ENCODE measurements at places on chromosomes 16 and 17.

- no peak for DNase-seq
Measured at GRCh38 chr16:55899857-55900256, 24.7 kb upstream of the CES5A start.

DNA sequence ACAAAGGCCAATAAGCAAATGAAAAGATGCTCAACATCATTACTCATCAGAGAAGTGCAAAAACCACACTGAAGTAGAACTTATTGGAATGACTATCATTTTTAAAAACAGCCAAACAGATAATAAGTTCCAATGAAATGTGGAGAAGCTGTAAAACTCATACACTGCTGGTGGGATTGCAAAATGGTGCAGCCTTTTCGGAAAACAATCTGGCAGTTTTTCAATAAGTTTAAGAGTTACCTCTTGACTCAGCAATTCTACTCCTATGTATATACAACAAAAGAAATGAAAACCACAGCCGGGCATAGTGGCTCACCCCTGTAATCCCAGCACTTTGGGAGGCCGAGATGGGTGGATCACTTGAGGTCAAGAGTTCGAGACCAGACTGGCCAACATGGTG, 49.3 kb downstream of the AKAP10 start:
- DNase-seq, result no peak

GRCh38 chr17:34464812-34465211, 101.8 kb upstream of the CCL1 start:
- no peak for DNase-seq

GRCh38 chr17:10183931-10184930, 14.2 kb downstream of the GAS7 start:
- no peak for DNase-seq

All from NCI-H2081 treated with DMSO at 0.1 percent for 48 hours (cell line).